Glomerular endothelial cell (primary cell): ENCODE measurements at places on chromosomes 5 and 9.

GRCh38 chr9:98892288-98892687, 51.4 kb upstream of the COL15A1 start:
- DNase-seq, result no peak

- no peak for DNase-seq
These were observed 69.8 kb downstream of the CMYA5 start for GRCh38 chr5:79759436-79759835.

DNA sequence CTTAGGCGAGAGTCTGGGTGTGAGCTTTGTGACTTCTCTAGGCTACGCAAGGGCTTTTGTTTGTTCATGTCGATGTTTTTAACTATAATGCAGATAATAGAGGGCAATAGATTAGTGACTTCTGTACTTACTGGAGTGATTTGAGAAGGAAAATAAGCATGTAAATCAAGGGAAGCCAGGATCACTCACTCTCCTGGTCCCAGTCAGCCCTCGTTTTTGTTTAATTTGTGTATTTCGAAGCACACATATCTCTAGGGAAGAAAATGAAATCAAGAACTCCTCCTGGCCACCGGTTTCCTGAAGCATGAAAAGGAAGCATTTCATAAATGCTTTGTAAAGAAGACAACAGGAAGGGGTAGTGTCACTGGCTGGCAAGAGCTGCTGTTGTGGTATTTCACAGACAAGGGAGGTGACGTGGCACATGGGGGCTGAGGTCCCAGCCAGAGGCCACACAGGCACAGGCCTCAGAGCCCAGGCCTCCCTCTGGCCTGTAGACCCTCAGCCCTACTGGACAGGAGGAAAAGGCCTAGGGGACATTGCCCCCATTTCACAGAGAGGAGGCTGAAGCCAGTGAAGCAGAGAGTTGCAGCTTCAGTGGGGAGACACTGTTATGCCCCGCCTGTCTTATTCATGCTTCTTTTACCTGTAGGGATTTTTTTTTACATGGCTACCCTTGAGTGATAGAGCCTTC, 34.1 kb downstream of the IRF1 start:
- DNase-seq, result no peak

DNA sequence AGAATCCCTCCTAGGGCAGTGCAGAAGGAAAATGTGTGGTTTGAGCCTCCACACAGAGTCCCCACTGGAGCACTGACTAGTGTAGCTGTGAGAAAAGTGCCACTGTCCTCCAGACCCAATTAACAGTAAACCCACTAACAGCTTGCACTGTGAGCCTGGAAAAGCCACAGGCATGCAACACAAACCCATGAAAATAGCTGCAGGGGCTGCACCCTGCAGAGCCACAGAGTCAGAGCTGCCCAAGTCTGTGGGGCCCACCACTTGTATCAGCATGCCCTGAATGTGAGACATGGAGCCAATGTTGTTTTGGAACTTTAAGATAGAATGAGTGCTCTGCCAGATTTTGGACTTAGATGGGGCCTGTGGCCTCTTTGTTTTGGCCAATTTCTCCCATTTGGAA, 119.8 kb upstream of the CDH9 start:
- no peak for DNase-seq

DNA sequence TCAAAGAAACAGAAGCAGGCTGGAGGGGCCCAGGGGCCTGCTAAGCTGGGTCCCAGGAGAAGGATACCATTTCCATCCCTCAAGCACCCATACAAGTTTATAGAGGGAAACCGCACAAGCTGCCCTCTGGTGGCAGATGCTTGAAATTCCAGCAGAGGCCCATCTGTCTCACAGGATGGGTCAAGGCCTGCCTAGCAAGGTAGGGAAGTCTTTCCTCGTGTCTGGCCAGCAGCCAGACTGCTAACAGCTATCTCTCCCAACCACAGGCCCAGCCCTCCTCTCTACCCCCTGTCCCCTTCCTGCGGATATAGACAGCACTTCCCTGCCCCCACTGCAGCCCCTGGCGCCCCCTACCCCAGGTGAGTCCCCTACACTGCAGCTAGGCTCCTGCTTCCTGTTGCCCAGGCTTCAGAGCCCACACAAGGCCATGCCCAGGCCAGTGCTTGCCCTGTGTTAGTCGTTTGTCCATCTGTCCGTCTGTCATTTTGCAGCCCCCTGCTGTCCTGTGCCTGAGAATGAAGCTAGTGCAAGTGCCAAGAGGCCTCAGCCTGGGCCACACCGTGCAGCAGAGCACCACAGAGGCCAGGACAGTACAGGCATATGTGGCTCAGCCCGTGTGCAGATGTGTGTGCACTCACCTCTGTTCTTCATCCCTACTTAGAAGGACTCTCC, 26.2 kb downstream of the TCF7 start:
- peak; percentile 36 for DNase-seq

DNA sequence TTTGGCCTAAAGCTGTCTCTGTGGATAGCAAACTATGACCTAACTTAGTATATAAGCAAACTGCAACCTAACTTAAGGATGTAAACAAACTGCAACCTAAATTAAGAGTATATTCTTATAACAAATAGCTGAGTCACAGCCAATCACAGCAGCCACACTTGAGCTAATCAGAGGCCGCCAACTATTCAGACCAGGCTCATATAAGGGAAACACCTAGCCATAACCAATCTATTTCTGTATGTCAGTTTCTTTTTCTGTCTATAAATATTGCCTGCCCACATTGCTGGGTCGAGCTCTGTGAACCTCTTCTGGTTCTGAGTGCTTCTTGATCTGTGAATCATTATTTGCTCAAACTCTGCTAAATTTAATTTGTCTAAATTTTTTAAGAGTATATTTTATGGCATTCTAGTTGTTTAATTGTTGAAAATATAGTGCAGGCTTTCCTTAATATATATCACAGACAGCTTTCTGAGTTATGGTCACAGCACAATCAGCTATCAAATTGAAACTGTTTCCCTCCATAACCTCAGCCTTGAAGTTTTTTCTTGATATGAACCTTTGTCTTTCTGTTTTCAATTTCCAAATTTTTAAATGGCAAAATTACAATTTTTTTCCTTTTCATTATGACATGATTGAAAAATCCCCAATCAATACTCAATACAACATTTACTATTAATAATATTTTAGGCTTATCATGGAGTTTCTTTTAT, 327.1 kb upstream of the NUDT12 start:
- DNase-seq, result no peak

- DNase-seq, result no peak
These were observed 101.4 kb upstream of the TARS1 start for GRCh38 chr5:33339413-33339812.

DNA sequence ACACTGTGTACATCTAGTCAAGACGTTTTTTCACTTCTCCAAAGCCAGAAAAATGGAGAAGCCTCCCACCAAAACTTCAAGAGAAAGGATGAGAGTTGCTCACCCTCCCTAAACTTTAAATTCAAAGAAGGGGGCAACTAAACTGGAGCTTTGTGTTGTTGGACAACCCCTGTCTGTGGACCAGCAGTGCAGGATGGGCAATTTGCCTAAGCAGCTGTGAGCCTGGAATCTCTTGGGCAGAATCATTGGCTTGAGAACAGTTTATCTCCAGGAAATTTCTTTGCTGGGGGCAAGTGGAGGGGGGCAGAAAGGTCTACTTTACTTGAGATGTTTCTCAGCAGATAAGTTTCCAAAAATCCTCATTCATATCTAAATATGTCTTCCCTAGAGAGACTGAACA, 151.8 kb downstream of the MUSK start:
- no peak for DNase-seq

GRCh38 chr9:96088510-96088909, 213.0 kb downstream of the ERCC6L2 start:
- no peak for DNase-seq

GRCh38 chr5:173920024-173920753, 32.0 kb downstream of the CPEB4 start:
- DNase-seq, result peak; percentile 39

DNA sequence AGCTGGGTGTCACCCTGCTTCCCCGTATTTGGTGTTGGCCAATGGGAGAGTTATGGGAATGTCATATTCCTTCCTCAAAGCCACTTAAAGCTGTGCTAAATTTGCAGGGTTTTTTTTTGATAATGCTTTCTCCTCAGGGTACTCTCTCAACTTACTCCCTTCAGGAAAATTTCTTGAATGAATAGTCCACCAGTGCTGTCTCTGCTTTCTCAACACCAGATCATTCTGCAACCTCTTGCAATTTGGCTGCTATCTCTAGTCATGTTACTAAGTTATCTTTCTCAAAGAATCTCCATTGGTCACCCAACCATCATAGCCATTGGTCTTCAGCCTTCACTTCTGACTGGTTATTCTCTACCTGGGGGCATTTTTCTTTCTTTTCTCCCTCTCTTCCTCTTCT, 13.4 kb upstream of the TNFAIP8 start:
- no peak for DNase-seq

GRCh38 chr9:108469654-108470053, 386.1 kb downstream of the ACTL7B start:
- no peak for DNase-seq

- no peak for DNase-seq
These were observed 11.7 kb downstream of the BRINP1 start for GRCh38 chr9:119357336-119358096.

DNA sequence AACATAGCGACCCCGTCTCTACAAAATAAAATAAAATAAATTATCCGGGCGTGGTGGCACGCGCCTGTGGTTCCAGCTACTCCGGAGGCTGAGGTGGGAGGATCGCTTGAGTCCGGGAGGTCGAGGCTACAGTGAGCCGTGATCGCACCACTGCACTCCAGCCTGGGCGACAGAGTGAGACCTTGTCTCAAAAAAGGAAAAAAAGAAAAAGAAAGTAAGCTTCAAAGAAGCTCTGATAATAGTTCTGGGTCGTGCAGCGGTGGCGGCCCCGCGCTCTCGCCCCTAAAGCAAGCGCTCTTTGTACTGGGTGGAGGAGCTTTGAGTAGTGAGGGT, 6.8 kb downstream of the TLX3 start:
- DNase-seq, result no peak

DNA sequence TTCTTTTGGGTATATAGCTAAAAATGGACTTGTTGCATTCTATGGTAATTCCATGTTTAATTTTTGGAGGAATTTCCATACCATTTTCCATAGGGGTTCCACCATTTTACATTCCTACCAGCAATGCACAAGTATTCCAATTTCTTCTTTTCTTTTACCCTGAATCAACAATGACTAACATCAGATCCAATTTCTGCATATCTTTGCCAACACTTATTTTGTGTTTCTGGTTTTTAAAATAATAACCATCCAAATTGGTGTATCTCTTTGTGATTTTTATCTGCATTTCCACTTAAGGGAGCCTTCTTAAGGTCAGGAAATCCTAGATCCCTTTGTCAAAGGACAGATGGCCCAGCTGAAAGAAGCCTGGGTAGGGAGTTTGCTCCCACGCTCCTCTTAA, 29.5 kb upstream of the SMU1 start:
- DNase-seq, result no peak

DNA sequence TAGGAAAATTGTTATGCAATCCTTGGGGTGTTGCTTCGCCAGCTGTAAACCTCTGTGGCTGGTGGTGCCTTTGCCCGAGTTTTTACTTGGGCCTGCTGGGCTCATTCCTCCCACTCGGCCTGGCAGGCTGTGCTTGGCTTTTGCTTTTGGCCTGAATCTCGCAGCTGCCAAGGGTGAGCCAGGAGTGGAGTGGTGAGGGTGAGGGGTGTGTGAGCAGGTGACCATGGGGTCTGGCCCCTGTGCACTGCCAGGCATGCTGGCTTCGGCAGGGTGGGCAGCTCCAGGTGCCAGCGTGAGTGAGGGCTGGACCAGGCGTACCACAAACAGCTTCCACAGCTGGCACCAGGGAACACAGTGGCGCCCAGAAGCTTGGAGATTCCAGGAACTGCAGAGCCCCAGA, 12.6 kb upstream of the DHFR start:
- DNase-seq, result no peak

- DNase-seq, result no peak
These were observed 115.4 kb downstream of the EGFLAM start for GRCh38 chr5:38373743-38374142.

DNA sequence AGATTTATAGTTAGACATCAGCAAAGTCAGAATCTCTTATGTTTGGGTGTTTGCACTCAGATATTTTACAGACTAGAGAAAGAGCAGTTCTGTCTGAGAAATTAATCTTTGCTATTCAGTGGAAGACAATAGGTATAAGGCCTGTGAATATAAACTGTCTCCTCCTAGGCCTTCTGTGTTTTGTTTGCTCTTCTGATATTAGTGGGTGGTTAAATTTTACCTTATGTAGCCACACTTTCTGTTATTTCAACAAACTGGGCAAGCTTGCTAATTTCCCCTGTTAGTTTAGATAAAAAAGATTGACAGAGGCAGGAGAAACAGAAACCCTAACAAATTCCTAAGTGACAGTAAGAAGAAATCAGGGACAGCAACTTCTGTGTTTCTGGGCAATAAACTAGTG, 141.6 kb downstream of the ARHGAP26 start:
- no peak for DNase-seq

DNA sequence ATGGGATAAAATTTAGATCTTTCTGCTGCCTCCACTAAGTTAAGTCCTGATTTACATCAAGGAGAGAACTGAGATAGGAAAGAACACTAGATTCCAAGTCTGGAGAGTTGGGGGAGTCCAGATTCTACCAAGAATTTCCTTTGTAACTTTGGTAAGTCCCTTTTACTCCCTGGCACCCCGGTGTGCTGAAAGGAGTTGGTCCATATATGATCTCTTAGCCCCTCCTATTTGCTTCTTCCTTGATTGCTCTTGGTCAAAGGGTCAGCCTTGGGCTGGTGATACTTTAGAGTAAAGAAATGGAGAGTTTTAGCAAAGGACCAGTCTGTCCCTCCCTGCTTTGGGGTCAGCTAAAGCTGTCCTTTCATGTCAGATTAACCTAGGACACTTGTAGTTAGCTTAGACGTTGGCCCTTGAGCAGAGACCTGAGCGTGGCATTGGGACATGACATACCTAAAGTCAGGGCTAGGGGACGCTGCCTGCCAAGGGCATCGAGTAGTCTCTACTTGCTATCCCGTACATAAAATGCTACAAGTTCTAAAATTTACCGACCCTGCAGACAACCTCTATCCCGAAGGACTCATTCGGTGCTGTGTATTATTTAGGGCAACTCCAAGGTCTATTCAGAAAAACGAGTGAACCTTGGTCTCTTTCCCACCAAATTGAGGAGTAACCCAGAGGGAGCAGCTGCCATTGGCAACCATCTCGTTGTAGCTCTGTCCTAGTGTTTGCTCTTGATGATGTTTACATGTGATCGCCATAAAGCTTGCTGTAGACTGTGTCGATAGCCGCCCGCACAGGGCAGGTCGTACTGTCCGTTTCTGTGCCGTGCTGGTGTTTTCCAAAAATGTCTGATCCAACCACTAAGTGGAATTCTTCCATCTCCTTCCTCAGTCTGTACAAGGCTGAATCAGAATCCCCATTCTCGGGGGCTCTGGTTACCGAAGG, 94.4 kb downstream of the PDE6A start:
- DNase-seq, result no peak

GRCh38 chr5:142542906-142543305, 143.0 kb downstream of the FGF1 start:
- peak; percentile 60 for DNase-seq
